OCI-LY7 (cell line): ENCODE measurements at places on chromosomes 5 and 9. TPM values are rescaled to one million over a fixed set of nuclear protein-coding genes. Genes with fewer than 3 reads are reported as not detected.

- peak; percentile 59 for DNase-seq
Observed at GRCh38 chr5:147188200-147189108, 46.4 kb upstream of the STK32A start.

DNA sequence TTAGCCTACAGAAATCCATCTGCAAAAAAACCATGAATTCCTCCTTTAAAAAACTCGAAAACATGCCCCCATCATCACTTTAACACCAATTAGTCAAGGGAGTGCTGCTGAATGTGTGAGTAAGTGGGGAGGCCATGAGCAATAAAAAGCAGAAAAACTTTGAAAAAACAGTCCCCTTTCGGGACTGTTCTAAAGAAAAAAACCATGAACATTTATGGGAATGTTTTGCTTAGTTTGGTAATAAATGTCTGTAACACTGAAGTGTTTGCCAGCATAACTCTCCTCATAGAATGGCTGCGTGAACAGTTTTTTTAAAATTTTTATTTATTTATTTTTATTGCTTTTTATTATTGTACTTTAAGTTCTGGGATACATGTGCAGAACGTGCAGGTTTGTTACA, 99.4 kb upstream of the TARS1 start:
- no peak for DNase-seq

DNA sequence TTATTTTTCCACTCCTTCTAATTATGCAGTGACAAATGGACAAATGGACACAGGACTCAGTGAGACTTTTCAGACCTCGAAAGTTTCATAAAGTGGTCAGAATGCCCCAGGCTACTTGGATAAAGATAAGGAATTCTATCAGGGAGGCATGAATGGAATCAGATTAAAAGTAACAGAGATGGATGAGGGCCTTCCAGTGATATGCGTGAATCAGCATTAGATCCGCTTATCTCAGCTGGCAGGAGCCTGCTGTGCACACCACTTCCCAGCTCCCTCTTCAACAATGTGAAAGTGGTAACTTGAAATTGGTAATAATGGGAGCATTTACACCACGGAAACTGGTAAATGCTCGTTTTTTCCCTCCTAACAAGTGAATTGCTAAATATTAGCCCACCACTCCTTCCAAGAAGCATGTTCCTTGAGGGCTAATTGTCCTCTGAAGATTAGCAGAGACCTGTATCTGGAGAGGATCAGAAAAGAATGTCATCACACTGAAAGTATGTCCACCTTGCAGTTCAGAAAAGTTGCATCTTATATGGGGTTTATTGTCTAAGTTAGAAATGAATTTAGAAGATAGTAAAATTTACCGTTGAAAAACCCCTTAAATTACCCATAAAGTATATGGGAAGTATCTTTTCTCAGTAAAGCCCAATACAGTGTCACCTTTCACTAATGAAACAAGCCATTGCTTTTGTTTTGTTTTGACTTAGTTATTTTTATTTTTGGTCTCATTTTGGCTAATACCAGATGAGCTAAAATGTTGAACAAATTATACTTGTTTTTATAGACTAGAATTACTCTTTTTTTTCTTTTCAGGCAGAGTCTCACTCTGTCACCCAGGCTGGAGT, 125.3 kb downstream of the DPYSL3 start:
- no peak for DNase-seq

DNA sequence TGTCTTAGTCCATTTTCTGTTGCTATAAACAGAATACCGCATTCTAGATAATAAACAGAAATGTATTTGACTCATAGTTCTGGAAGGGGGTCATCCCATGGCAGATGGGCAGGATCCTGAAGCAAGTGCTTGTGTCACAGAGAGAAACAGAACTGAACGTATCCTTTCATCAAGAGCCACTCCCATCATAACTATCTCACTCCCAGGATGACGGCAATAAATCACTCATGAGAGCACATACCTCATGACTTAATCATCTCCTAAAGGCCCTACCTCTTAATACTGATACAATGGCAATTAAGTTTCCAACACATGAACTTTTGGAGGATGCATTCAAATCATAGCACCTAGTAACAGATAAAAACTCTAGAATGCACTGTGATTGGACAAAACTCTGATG, 142.9 kb downstream of the CAMK4 start:
- no peak for DNase-seq

The HACD4 gene
- total RNA-seq = not detected in 2 replicates
